Fibroblast of the aortic adventitia (primary cell): ENCODE measurements at places on chromosomes 1 and 21.

DNA sequence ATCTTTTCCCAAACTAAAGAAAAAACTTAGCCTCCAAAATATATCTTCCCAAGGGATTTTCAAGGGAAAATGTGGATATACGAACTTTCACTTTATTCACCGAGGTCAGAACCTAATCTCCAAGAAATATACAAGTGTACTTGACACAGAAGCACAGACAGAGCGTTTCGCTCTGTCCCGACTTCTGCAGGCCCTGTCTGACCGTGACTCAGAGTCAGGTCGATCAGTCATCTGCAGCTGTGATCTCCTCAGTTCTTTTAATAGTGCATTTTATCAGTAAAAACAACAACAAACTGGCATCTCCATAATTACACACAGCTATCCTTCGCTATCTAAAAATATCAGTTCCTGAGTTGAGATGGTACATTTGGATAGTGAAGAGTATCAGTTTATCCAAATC, 226.6 kb downstream of the TM2D1 start:
- DNase-seq: no peak

- peak; percentile 48 for DNase-seq
These were observed 157.2 kb downstream of the DENND1B start for GRCh38 chr1:197618061-197618460.

DNA sequence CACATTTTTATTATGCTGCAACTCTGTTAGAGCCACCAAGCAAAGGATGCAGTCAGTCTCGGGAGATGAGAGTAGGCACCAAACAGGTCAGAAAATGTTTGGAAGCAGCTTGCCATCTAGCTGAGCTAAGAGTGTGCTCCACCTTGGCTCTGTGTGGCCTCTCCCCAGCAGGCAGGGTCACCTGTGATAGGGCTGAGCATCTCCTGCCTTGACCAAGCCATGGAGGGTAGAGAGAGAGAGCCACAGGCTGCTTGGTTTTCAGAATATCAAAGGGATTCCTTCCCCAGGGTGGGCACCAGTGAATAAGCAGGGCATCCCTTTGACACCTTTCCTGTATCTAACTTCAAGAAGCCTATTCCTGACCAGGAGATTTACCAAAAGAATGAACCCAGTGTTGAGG, 135.5 kb downstream of the SDCCAG8 start:
- no peak for DNase-seq

DNA sequence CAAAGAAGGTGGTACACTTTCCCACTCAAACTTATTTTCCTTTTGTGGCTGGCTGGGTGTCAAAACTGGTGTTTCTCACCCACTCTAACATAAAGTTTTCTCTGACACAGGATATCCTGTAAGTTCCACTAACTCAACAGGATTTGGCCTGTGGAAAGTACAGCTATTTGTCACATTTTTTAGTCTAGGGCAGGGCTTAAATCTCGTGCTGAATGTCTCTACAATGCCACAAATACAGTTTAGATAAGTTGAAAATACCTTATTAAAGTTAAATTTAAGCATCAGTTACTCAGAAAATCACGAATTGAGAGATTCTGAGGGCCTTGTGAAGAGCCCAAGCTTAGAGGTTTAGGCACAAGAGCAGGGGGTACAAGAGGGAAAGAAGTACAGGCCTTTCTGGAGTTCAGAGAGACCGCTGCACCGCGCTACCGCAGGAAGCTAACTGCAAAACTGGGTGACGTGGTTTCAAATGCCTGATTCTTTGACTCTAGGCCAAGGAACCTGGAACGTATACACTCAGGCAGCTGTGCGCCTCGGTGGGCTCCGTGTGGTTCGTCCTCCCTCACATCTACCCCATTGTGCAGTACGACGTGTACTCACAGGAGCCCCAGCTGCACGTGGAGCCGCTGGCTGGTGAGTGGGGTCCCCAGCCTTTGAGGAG, 23.4 kb upstream of the PWP2 start:
- DNase-seq: no peak

- no peak for DNase-seq
These were observed 476 bp downstream of the BATF3 start for GRCh38 chr1:212699104-212699624.

GRCh38 chr1:244801246-244801645, 34.2 kb upstream of the COX20 start:
- peak; percentile 37 for DNase-seq
